Fibroblast of skin of back (primary cell): ENCODE measurements at places on chromosomes 4 and X.
A peak's percentile ranks its signal among the peaks of the same experiment; 100 is the strongest.

DNA sequence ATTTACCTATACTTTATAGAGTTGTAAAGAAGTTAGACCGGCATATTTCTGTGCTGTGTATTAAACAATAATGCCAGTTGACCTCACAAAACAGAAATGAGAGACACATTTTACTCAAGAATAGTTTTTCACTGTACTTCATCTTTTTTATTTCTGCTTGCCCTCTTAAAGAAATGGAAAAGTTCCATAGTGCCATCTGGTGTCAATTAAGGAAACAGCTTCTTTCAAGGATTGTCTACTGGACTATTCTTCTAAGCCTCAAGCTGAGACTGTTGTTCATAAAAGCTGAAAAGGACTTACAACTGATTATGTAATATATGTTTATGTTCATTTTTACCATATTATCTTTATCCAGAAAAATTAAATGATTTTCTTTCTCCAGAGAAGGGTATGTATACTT is 1523.7 kb downstream of the ARAP2 start:
- peak; percentile 61 for DNase-seq

DNA sequence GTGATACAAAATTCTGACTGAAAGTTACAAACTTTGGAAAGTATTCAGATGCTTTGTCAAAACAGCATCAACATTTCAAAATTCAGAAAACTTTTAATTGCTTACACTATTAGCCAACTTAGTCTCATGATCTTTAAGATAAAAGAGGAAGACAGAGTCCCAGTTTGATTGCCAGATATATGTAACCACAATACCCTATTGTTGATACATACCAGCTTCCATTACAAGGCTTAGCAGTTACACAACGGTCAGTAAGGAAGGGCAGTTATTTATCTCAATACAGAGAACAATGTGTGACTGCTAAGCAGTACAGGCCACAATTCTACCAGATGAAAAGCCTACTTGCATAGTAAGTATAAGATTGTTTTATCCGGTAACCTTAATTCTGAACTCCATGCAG is 138.4 kb downstream of the SPANXN3 start:
- no peak for DNase-seq

DNA sequence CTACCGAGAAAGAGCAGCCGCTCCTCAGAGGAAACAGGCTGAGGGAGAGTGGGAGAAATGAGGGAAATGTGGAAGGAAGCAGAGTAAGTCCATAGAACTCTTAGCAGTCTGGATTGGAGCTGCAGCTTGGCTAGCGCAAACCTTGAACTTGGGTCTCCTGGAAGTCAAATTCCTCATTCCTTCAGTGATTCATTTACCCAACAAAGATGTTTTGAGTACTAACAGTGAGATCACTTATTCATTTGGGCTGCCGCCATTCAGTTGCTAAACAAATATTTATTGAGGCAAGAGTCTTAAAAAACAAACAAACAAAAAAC is 51.5 kb downstream of the SEL1L3 start:
- peak; percentile 61 for DNase-seq

GRCh38 chrX:70262952-70263567 is 3.1 kb upstream of the P2RY4 start:
- peak; percentile 15 for DNase-seq

GRCh38 chr4:73018595-73018994 is 50.9 kb downstream of the COX18 start:
- no peak for DNase-seq

GRCh38 chrX:100600340-100600739 is 15.6 kb downstream of the TNMD start:
- no peak for DNase-seq

DNA sequence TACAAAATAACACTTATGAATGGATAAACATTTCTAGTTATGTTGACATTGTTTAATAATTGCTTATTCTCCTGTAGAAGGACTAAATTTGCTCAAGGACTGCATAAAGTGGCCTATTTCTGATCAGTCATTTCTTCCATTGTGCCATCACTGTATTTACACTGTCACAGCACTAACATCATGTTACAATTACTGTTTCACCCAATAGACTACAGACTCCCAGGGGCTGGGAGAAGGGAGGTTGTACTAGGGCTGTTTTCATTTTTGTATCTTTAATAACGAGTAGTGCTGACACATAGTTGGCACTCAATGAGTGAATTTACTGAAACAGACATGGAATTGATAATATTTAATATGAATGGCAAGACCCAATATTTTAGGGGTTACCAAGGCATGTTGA is 139.5 kb downstream of the SLC10A7 start:
- no peak for DNase-seq
